ENCODE measurements at places on chromosomes 16 and 17.

DNA sequence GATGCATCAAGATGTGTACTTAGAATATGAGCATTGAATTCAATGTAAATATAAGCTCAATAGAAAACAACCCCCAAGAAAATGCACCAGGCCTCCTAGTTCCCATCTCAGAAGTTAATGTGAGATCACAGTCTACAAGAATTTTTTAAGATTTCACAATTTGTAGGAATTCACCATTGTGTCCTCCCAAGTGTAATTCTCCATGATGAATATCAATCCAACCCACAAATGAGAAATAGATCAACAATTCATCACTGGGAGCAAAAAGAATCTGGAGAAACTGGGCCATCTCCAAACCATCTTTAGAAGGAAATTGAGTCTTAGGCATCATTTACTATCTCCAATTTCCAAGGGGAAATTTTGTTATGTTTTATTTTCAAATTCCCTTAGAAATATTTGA lies 310.5 kb upstream of the GOT2 start:
- no peak for DNase-seq

DNA sequence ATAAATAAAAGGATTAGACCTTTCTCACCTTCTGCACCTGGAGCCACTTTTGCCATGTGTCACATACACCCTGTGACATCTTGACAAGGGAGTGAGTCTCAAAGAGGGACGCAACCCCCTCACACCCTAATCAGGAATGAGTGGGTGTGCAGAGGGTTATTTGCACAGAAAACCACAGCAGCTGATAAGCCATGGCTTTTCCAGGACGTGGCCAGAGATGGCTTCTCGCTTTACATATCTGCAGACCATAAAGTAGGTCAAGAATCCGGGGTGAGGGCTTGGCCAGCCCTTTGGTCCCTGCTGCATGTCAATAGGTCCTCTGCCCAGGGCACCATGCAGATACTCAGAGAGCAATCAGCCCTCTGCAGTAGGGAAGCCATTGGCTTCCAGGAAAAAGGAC lies 2.4 kb upstream of the CD300LF start:
- DNase-seq, result no peak

GRCh38 chr16:23771642-23772041 lies 16.8 kb downstream of the CHP2 start:
- no peak for DNase-seq

- no peak for DNase-seq
Measured at GRCh38 chr17:64005734-64006167, 7.6 kb downstream of the PRR29 start.

GRCh38 chr17:66211047-66211810 lies 18.0 kb downstream of the APOH start:
- DNase-seq, result no peak

DNA sequence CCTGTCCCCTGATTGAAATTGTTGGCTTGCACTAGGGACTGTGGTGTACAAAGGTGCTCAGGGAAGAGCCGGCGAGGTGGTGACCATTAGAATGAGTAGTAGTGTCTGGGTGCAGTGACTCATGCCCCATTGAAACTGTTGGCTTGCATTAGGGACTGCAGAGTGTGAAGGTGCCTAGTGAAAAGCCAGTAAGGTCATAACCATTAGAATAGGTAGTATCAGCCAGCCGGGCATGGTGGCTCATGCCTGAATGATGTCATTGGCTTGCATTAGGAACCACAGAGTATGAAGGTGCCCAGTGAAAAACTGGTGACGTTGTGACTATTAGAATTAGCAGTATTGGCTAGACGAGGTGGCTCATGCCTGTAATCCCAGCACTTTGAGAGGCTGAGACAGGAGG lies 78.9 kb downstream of the ABCC6 start:
- DNase-seq, result no peak
